ENCODE measurements at places on chromosomes 6 and 20.

DNA sequence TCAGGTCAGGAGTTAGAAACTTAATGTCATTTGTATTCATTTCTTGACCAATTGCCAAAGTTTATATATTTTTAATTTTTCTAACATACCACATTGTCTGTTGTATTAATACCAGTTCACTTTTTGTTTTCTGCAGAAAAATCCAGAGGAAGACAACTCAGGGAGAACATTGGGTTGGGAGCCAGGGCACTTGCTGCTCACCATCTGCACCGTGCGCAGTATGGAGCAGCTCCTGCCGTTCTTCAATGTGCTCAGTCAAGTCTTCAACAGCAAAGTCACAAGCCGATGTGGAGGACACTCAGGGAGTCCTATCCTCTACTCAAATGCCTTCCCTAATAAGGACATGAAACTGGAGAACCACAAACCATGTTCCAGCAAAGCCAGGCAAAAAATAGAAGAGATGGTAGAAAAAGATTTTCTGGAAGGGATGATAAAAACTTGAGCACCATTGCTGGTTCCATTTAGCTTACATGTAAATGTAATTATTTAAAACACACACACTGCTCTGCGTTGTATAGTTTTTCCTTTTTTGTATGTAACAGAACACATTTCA lies 25.3 kb downstream of the PGM3 start:
- no peak for DNase-seq

- DNase-seq, result no peak
Measured at GRCh38 chr20:33820362-33820761, 9.2 kb downstream of the CHMP4B start.

DNA sequence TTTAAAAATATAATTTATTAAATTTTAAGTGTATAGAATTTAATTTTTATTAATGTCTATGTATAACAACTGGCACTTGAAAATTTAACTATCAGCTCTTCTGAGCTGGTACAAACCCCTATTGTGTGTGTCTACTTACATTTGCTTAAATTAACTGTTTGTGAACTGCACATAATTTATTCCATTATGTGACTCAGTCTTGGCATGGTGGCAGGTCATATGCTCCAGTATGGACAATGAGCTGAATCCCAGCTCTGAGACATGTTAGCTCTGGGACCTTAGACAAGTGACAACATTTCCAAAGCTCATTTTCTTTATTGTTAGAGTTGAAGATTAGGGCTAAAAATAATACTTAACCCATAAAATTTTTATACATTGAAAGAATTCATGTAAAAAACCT lies 526.1 kb upstream of the MARCKS start:
- DNase-seq, result no peak

- no peak for DNase-seq
Measured at GRCh38 chr6:20559924-20560551, 25.8 kb downstream of the CDKAL1 start.

GRCh38 chr6:36000451-36000850 lies 24.0 kb downstream of the SLC26A8 start:
- no peak for DNase-seq
